ENCODE measurements at places on chromosomes 5 and 9.

GRCh38 chr9:127455324-127455992, 4.1 kb downstream of the LRSAM1 start:
- no peak for DNase-seq

- no peak for DNase-seq
These were observed 51.1 kb downstream of the TTLL11 start for GRCh38 chr9:122042056-122042455.

GRCh38 chr5:95934207-95934804, 27.3 kb downstream of the ELL2 start:
- no peak for DNase-seq

GRCh38 chr5:123802298-123802951, 290.4 kb downstream of the CSNK1G3 start:
- no peak for DNase-seq

DNA sequence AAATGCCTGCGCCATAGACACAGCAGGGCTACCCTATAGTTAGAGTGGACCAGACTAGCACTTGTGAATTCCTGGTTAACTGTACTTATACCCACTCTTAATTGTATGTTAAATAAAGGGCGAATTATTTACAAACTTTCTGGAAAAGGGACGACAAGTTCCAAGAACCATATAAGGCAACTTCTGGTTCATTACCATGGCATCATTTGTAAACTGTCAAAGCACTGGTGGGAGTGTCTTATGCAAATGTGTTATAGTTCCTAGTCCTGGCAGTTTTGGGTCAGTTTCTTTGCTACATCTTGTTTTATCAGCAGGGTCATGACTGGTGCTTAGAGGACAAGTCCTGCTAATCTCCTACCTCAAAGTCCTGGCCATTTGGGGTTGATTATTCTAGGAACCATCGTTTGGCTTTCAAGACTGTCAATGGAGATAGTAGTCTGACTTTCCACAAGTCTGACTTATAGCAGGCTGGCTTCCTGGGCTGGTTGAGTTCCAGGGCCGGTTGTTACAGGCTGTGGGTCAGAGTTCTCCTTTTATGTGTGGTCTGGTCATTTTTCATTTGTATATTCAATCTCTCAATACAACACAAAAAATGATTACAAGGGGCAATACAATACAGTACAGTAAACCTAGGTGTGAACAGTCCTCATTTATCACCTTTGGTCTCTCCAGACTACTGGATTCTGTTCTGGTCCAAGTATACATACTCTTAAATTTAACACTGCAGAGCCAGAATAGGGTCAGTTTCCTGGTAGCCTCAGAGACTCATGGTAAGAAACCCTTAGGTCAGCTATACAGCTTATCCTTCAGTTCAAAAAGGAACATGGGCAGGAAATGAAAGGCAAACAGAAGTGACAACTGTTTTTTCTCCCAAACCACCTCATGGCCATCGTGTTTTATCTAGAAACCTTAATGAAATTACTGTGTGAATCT, 8.3 kb upstream of the CFAP95 start:
- no peak for DNase-seq

DNA sequence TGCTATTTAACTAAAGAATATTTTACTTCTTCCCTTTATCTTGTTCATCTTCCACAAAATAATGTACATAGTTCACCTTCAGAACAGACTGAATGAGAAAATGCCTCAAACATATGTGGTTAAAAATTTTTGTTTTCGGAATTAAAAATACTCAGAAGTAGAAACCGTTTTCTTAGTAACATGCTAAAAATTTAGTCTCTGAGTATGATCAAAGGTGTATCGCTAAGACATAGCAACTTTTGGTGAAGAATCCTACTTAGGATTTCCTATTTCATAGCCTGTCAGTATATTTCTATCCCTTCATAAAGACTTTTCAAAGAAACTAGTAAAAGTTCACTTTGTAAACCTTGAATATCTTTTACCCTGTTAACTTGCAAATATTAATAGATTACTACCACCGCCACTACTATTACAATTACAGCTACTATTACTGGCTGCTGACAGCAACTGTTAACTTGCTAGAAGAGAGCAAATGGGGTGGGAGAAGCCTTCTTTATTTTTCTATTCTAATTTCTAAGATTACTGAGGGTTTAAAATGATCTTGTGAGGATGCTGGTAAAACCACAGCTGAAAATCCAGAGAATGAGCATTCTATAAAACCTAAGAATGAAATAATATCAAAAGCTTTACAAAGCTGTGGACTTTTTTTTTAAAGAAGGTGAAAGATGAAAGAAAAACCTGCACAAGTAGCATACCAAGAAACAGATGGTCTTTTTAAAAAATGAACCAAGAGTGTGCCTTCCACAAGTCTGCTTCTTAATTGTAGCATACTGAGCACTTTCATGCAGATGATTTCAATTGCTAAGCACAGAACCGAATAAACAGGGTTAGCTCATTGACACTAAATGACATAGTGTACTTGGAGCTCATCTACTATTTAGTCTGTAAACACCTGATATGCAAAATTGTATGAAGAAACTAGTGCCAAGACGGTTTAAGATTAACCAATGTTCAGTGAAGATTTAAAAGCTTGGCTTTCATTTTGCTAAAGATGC, 246.3 kb upstream of the EFNA5 start:
- DNase-seq: no peak

GRCh38 chr9:119945686-119946085, 576.5 kb upstream of the BRINP1 start:
- no peak for DNase-seq

GRCh38 chr5:76177978-76178377, 94.8 kb downstream of the SV2C start:
- DNase-seq: no peak

DNA sequence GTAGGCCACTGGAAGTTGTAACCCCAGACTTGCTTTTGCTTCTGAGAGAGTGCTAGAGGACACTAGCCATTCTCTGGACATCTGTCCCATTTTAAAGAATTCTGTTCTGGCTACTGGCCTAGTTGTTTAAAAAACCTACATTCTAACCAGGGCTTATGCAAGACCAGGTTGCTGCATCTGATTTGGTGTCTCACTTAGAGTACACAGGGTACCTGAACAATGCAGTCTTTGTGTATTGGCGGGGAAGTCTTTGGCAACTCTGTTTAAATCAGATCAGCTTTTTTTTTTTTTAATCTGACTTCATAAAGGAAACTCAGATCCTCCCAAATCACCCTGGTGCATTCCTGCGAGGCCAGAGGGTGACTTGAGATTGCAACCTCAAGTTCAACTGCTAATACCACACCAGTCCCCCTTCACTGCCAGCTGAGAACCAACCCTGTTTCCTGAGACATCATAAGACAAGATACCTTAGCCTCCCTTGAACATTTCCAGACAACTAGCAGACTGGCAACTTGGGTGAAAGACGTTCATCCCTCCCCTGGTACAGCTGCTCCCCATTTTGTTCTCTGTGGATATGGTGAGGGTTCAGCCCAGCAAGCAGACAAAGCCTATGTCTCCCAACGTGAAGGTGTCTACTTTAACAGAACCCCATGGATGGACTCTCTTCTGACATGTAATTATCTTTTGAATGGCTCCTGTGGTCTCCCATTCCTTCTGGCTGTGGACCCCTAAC, 27.0 kb downstream of the SKP1 start:
- no peak for DNase-seq

- DNase-seq: no peak
These were observed 144.1 kb downstream of the MAT2B start for GRCh38 chr5:163649514-163649913.

- no peak for DNase-seq
These were observed 2.9 kb downstream of the AKNA start for GRCh38 chr9:114384836-114385396.

- no peak for DNase-seq
These were observed 208.0 kb downstream of the PARP8 start for GRCh38 chr5:50874306-50875001.

DNA sequence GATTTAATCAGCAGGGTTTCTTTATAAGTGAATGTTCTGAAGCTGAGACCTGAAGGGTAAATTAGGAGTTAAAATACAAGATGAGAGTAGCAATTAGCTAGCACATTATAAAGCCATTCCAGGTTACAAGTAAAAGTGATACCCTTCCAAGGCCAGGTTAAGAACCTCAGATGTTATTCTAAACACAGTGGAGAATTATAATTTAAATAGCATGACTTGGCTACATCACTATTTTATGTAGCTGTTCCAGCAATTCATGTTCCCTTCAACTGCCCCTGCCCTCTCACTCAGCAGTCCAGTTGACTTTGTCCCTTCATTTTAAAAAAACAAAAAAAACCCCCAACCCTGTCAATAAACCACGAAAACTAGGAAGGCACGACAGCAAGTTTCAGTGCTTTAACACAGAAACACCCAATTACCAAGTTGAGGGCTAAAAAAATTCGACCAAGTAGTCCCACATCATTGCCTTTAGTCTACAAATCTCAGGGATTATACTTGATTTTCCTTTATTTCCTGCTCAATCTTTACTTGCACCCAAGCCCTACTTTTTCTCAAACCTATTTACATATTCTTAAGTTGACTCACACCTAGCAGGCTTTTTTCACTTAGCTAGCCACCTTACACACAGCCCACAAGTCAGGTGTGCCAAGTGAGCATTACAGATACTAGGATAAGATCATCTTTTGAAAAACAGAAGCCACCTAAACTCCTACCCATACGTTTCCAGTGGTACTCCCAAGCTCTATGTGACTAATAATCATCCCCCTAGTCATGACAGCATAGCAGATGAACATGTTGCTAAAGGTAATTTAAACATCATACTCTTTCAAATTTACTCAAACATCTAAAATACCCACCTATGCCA, 3.4 kb downstream of the RPL37 start:
- DNase-seq: no peak

DNA sequence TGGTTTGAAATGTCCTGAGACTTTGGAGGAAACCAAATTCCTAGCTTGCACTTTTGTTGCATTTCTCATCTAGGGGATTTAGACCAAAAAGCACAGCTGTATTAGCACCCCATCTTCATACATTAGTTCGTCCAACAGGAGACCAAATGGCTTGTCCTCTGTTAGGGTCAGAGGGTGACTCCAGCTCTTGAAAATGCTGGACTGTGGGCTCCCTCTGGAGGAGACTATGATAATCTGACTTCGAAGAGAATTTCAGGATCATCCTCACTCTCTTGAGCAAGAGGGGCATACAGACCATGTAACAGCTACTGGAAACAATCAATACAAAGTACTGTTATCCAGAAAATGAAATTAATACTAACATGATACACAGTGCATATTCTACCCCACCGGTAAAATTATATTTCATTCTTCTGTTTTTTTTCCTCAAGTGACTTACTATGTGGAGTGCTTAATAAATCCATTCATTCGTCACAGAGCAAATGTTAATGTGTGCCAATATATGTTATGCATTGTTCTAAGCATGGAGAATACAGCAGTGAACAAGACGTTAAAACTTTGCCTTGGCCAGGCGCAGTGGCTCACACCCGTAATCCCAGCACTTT, 63.7 kb upstream of the PPP2CA start:
- peak; percentile 3 for DNase-seq

GRCh38 chr5:10695055-10695649, 65.9 kb downstream of the DAP start:
- no peak for DNase-seq
